A549 treated with Hydrocortisone at 1 μM for 4 hours (cell line): ENCODE measurements at places on chromosomes 6 and 20. TPM values are rescaled to one million over a fixed set of nuclear protein-coding genes. Genes with fewer than 3 reads are reported as not detected.

OR2H2 gene
- total RNA-seq = not detected in 5 replicates

HLA-DQA2 gene
- not detected in 5 replicates for total RNA-seq

FILIP1 gene
- total RNA-seq = 0.20 to 0.35 TPM (median 0.29 TPM) in 5 replicates

TXLNB gene
- not detected in 5 replicates for total RNA-seq

TMEM200A gene
- 0.06 to 0.10 TPM (median 0.07 TPM) in 5 replicates for total RNA-seq
